Stimulated activated CD8-positive, alpha-beta memory T cell treated with anti-CD3 and anti-CD28 coated beads, Interleukin-2, amount 100 ng/mL, for 48 hours (primary cell): ENCODE measurements at places on chromosomes 7 and 10.

- no peak for DNase-seq
These were observed 118.6 kb upstream of the ASAH2 start for GRCh38 chr10:50369931-50370330.

- DNase-seq: no peak
These were observed 11.4 kb downstream of the PWWP2B start for GRCh38 chr10:132408367-132408781.

- DNase-seq: no peak
These were observed 35.3 kb downstream of the INPP5F start for GRCh38 chr10:119761106-119761505.

DNA sequence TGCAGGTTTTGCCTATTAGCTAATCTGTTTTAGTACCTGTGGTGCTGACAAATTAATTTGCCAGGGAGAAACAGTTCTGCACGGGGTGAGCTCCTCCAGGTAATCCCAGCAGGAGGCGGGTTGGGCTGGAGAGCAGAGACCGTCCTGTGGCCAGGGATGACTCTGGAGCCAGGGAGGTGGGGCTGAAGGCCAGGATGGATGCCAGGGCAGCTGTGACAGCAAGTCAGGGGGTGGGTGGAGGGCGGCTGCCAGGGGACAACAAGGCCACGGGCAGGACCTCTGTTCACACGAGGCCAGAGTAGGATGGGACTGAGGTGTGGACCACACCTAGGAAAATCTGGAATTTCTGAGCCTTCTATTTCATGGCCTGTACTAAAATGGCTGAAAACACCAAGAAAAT is 48.9 kb downstream of the C10orf143 start:
- DNase-seq: no peak

DNA sequence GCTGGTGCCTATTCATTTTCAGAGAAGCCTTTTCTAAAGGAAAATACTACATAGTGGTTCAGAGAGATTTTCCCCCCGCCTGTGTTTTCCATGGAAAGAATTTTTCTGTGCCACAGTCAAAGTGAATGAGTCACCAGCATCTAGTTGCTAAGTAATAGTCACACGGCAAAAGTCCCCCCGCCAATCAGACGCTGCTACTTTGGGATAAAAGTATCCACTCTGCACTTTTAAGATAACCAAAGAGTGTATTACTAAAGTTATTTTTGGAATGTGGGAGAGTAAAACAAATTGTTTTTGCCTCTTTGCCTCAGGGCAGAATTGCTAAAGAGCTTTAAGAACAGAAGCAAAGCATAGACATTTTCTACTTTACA is 23.5 kb downstream of the ABLIM1 start:
- DNase-seq: no peak

GRCh38 chr10:34374356-34375045 is 440.6 kb downstream of the PARD3 start:
- DNase-seq: no peak
